GF-D8 (cell line): ENCODE measurements at places on chromosomes 7 and 10.

DNA sequence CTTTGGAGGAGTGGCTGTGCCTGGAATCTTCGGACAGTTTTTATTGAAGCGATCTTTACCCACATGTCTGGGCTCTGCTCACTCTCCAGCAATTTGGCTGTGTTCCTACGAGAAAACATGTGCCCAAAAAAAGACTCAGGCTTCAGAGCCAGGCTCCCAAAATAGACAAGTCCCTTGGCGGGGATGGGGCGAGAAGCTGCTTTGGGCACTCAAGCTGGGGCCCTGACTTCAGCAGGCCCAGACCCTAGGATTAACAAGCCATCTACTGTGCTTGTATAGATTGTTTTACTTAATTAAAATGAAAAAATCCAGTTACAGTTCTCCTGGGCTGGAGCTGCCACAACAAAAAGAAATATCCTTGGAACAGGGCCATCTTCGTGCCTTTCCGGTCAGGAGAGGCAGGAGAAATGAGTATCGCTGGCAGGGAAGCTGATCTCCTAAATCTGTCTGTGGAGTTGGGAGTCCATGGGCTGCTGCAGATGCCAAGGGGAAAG, 51.4 kb upstream of the PDCD4 start:
- DNase-seq: no peak

GRCh38 chr7:100208911-100209408, 10.8 kb upstream of the PVRIG start:
- DNase-seq: no peak

- DNase-seq: no peak
These were observed 20.3 kb downstream of the C10orf90 start for GRCh38 chr10:126650161-126650560.

DNA sequence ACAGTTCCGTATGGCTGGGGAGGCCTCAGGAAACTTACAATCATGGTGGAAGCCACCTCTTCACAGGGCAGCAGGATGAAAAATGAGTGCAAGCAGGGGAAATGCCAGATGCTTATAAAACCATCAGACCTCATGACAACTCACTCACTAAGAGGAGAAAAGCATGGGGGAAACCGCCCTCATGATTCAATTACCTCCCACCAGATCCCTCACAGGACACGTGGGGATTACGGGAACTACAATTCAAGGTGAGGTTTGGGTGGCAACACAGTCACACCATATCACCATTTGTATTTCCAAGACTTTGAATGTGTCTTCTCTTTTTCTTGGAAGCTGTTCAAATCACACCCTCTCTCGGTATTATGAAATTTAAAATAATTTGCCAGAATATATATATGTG, 80.1 kb downstream of the SEMA3D start:
- no peak for DNase-seq

DNA sequence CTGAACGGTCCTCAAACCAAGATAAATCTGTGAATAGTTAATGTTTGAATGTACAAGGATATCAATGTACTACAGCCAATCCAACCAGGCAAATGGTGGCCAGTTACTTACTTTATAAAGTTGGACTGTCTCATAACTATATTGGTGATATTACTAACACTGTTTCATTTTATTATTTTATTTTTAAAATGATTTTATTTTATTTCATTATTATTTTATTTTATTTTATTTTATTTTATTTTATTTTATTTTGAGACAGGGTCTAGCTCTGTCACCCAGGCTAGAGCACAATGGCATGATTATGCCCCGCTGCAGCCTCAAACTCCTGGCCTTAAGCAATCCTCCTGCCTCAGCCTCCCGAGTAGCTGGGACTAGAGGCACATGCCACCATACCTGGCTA, 6.8 kb downstream of the IL15RA start:
- DNase-seq: no peak

DNA sequence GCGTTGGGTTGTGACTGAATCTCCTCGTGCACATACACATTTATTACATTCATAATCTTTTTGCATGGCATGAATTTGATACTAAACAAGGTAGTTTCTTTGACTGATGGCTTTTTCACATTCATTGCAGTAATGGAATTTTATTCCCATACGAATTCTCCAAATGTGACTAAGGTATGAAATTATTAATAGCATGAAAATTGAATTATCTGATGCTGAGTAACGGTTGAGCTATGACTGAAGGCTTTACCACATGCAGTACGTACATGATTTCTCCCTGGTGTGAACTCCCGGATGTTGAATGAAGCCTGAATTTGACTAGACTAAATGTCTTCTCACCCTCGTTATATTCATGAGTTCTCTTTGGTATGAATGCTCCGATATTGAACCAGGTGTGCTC, 104.4 kb upstream of the C1GALT1 start:
- DNase-seq: no peak

- no peak for DNase-seq
These were observed 72.4 kb downstream of the CTTNBP2 start for GRCh38 chr7:117800841-117801240.

- DNase-seq: no peak
These were observed 1.4 kb downstream of the TMEM130 start for GRCh38 chr7:98868450-98868849.

GRCh38 chr7:16326106-16326505, 95.2 kb downstream of the CRPPA start:
- no peak for DNase-seq

GRCh38 chr10:51488766-51489408, 210.5 kb downstream of the CSTF2T start:
- no peak for DNase-seq

DNA sequence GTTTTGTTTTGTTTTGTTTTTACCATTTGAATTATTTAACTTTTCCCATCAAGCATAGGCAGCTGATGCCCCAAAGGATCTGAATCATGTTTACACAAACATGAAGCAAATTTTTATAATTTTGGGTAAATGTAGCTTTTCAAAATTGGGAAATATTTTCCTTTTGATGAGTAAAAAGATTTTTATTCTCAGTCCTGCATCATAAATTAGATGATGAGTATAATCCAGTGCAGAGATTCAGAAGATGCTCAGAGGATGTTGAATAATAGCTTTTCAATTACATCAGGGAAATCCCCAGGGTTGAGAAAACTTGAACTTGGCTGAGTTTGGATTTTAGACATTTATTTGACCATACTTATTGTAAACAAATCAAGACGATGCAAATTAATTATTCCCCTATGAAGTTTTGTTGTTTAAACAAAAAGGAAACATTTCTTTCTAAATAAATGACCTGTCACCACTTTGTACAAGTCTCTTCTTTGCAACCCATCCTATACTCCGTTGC, 121.7 kb downstream of the FAM204A start:
- no peak for DNase-seq

DNA sequence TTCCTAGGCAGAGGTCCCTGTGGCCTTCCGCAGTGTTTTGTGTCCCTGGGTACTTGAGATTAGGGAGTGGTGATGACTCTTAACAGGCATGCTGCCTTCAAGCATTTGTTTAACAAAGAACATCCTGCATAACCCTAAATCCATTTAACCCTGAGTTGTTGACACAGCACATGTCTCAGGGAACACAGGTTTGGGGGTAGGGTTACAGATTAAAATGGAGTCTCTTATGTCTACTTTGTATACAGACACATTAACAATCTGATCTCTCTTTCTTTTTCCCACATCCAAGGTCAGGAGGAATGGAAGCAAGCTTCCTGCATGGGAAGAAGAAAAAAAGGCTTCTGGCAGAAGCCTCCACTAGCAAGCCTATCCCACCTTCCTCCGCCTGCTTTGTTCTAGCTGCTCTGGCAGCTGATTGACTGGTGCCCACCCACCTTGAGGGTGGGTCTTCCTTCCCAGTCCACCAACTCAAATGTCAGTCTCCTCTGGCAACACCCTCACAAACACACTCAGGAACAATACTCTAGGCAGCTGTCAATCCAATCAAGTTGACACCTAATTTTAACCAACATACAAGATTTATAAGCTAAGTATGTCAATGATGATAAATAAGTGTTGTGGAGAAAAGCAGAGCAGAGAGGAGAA, 176.5 kb upstream of the CCZ1B start:
- no peak for DNase-seq

DNA sequence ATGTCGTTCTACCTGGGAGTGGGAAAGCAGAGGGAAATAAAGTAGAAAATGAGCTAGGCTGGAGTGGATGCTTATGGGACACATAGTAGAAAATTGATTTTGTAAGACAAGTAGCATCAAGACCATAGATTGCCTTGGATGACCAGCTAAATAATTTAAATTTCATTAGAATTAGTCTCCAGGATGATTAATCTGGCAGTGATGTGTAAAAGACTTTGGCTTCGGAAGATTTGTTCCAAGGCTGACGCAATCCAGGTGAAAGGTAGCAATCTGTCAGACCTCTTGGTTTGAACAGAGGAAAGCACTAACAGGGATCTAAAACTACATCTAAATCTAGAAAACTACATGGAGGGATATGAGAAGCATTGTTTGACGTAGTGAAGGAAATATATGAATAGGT, 236.5 kb downstream of the ARL4A start:
- DNase-seq: no peak

- DNase-seq: no peak
These were observed 9.9 kb upstream of the ACSL5 start for GRCh38 chr10:112363696-112364688.

DNA sequence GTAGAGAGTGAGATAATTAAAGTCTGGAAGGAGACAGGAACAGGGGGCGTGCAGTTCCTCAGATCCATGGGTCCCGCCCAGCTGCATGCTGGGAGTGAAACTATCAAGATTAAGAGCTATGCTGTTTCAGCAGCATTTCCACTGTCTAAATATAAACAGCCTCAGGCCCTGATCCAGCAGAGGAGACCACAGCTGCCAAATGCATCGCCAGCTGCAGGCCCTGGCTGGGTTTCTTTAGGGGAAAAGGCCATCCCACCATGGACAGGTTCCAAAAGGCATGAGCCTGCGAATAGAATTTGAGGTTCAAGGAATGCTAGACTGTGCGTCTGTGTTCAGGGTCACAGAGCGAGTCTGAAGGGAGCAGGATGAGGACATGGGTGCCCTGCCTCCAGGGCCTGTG, 411.4 kb downstream of the PAXIP1 start:
- no peak for DNase-seq

GRCh38 chr10:14660831-14661230, 113.9 kb downstream of the FAM107B start:
- DNase-seq: peak; percentile 11
